ENCODE measurements at places on chromosomes 2 and 18.

GRCh38 chr2:146413086-146413610 lies 1431.7 kb upstream of the ACVR2A start:
- no peak for DNase-seq

GRCh38 chr2:187900021-187900420 lies 345.8 kb upstream of the TFPI start:
- no peak for DNase-seq

DNA sequence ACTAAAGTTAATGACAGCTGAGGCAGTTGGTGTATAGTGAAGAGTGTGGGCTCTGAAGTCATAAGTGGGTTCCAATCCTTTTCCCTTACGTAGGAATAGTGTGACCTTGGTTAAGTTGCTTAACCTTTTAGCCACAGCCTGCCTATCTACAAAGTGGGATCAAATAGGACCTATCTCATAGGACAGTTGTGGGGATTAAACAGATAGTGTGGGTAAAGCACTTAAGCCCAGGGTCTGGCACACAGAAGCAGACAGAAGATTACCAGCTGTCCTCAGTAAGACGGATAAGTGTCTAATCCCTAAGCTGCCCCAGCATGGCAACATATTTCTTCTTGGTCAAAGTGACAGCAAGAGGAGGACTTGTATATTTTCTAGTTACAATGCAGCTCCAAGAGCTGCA lies 28.2 kb downstream of the UBE2F start:
- DNase-seq: peak; percentile 97

- peak; percentile 72 for DNase-seq
Observed at GRCh38 chr18:68219872-68220271, 495.0 kb downstream of the TMX3 start.

- DNase-seq: peak; percentile 30
Observed at GRCh38 chr2:65232636-65233035, 5.0 kb downstream of the ACTR2 start.
